ENCODE measurements at places on chromosomes 16 and 17. TPM values are rescaled to one million over a fixed set of nuclear protein-coding genes. Genes with fewer than 3 reads are reported as not detected.

GRCh38 chr17:70677783-70678647, 508.7 kb downstream of the KCNJ2 start:
- DNase-seq = no peak

- no peak for DNase-seq
These were observed 33.0 kb upstream of the PMP22 start for GRCh38 chr17:15298176-15298575.

DNA sequence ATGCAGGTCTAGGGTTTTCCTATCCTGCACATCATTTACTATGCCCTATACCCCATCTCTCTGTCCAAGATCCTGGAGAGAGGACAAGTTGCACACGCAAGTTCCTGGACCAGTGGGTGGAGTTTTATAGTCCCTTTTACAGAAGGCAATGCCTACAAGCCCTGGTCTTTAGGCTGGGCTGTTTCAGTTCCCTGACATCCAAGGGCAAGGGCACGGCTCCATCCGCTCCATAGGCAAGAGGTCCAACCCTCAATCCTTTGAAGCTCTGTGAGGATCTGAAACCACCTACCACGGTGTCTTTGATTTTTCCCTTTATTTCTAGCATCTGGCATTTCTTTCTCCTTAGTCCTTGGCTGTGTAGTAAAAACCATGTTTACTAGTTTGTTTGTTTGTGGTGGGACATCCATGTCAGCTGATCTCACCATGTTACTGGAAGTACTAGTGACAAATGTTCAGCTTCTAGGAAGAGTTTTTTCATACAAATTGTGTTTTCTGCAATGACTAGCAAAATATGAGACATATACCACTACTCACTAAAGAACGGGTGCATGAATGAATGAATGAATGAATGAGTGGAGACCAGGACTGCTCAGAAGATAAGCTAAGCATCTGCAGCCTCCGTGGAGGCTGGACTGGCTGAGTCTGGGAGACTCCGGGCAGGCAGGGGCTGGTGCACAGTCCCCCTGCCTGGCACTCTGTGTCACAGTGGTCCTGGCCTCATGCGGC, 359.4 kb downstream of the SLC39A11 start:
- no peak for DNase-seq

- DNase-seq = no peak
These were observed 77.6 kb downstream of the PRKCA start for GRCh38 chr17:66379996-66380395.

- peak; percentile 100 for DNase-seq
These were observed at the start of gene LRRC45 for GRCh38 chr17:82022981-82023446. LRRC45 (plus strand) TSS chr17:82023305; CDS start chr17:82023644, 339 bp downstream.

The TMEM220 gene
- 10.5 TPM for total RNA-seq

- DNase-seq = no peak
These were observed 26.4 kb downstream of the DHX38 start for GRCh38 chr16:72120026-72120425.
